ENCODE measurements at places on chromosomes 11 and 22.

- DNase-seq = no peak
Observed at GRCh38 chr11:555227-555779, 5.2 kb downstream of the LMNTD2 start.

DNA sequence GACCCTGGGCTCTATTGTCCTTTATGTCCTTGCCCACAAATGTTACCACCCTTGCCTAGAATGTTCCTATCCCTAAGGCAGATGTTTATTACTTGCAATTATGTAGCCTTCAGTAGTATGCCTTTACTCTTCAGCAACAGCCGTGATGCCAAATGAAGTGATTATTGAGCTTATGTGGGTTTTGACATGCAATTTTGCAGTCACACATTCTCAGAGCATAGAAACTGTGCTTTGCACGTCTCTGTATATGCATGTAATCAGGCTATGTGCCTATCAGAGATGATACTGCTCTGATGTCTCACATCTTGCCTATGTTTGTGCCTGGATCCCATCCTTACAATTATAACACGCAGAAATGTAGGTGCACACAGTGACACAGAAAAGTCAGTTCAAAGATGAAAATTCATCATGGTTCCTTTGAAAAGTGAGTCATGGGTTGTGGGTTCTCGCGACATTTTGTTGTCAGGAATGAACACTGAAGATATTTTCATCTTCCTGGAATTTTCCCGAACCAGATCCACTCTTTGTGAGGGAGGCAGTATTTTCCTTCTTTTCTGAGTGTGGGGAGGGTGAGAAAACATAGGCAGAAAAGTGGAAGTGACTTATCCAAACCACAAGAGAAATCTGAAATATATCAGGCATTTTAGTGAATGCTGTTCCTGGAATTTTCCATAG is 81.1 kb downstream of the BMAL1 start:
- DNase-seq = peak; percentile 24

DNA sequence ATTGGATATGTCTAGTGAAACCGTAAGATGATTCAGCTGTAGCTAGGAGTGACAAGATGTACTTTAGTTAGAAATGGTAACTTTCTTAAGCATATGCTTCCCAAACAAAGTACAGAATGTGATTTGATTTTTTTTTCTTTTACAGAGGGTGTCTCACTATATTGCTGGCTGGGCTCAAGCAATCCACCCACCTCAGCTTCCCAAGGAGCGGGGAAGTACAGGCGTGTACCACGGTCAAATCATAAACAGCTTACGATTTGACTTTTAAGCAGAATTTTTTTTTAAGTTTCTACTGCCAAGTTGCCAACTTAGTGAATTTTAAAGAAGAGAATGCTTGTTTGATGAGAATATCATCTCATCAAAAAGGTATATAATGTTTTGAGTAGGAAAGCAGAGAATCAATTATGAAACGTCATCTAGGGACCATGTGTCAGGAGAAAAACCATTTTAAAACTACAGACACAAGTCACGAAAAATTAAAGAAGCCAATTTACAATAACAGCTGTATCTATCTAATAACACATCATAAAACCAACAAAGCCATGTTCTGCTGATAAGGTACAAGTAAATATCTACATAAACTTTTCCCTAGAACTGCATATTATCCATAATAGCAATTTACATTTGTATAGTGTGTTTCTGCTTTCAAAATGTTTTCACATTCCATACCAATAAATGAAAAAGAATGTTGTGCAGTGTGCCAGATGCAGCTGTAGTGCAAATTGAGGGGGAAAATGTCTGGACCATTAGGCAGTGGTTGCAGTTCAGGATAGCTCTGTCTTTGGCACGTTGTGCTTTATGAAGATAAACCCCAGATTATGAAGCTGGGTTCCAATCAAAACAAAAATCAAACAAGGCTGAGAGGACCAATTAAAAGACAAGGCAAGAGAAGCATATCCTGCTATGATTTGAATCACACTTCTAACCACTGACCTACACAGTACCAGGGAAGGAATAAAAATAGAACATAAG is 33.7 kb upstream of the USP47 start:
- DNase-seq = no peak

DNA sequence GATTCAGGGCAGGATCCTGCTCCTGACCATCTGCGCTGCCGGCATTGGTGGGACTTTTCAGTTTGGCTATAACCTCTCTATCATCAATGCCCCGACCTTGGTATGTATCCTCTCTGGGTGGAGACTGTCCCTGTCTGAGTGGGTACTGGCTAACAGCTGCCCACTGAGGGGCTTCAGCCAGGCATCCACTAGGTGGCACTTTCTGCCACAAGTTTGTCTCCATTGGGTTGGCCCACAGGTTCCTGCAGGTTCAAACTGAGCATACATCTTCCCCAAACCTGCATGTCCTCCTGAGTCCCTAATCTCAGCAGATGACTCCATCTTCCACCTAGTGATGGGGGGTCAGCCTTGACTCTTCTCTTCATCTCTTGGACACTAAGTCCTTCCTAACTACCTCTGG is 4.4 kb downstream of the SLC2A11 start:
- no peak for DNase-seq

DNA sequence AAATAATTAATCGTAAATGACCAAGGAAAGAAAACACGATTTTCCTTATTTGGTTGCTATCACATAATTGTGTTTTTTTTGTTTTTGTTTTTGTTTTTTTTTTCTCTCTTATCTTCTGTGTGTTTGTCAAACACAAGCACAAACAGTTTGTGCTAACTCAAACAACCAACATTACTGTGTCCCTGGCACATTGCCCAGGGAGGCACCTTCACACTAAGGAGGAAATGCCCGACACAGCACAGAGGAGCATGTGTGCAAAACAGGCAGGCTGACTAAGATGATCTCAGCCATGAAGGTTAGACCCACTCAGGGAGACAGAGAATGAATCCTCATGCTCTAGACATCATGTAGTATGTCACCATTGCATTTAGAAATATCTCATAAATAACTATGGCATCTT is 130.1 kb downstream of the SOX6 start:
- no peak for DNase-seq

GRCh38 chr22:25008666-25009065 is 56.1 kb downstream of the KIAA1671 start:
- no peak for DNase-seq

GRCh38 chr11:129041611-129042018 is 98.9 kb upstream of the TP53AIP1 start:
- no peak for DNase-seq

GRCh38 chr22:42944409-42944808 is 70.5 kb downstream of the PACSIN2 start:
- DNase-seq = no peak

DNA sequence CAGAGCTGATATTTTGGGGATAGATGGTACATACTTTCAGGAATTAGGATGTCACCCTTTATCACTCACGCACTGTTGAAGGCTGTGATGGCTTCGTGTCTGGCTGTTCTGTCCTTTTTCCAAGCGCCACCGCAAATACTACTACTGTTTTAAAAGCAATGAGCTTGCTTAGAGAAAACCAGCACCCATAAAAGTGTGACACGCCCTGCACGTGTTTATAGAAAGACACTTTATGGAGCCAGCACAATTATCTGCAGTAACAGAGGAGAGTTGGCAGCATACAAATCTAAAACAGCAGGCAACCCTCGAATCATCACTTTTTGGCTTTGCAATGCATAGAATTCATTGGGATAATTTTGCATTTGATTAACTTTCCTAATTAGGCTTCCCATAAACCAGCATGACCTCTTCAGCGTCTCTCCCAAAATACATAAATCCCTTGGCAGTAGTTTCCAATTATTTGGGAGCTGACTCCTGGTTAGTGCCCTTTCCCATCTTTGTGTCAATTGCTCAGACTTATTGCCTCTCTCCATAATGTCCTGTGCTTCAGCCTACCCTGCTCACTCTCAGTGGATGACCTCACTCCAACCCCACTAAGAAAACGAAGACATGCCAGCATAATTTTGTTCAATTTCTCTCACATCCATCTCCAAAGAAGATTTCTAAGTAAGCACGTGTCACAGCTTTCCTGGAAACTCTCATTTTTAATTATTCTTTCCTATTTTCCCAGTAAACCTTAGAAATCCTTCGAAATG is 118.7 kb upstream of the LARGE1 start:
- no peak for DNase-seq

DNA sequence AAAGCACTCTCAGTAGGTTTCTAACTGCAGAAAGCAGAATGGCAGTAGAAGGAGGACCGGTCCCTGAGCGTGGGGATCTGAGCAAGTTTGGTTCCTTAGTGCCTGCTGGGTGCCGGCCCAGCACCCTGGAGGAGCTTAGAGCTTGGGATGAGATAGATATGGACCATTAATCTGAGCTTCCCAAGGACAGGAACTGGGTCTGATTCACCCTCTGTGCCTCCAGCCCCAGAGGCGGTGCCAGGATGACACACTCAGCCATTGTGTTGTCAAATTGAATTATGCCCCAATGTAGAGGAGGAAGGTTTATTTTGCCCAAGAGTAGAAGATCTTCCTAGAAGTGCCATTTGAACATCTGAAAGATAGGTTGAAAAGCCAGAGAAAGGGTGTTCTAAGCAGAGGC is 4.3 kb downstream of the ZC3H7B start:
- no peak for DNase-seq

DNA sequence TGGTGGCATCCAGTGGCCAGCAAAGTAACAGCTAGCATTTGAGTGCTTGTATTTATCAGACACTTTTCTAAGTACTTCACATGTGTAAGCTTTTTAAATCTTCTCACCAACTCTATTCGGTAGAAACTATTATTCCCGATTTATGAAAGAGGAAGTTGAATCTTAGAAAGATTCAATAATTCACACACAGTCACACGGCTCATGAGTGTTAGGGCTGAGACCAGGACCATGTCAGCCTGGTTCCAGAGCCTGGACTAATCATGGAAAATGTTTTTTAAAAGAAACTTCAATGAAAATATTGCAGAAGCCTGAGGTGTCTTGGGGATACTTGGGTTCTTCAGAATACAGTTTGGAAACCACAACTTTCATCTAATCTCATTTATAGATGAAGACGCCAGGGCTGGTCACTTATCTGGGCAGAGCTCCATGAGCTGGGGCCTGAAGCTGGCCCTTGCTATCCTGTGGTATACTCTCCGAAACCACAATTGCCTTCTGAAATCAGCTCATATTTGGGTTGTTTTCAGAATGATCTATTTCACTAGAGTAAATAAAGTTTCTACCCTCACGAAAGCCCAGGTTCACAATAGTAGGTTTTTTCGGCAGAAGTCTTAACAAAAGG is 4.3 kb upstream of the CRTAM start:
- DNase-seq = no peak

GRCh38 chr11:65366340-65366773 is 11.8 kb downstream of the TIGD3 start:
- DNase-seq = peak; percentile 50

- DNase-seq = no peak
Observed at GRCh38 chr22:46678785-46679700, 58.9 kb downstream of the GRAMD4 start.

DNA sequence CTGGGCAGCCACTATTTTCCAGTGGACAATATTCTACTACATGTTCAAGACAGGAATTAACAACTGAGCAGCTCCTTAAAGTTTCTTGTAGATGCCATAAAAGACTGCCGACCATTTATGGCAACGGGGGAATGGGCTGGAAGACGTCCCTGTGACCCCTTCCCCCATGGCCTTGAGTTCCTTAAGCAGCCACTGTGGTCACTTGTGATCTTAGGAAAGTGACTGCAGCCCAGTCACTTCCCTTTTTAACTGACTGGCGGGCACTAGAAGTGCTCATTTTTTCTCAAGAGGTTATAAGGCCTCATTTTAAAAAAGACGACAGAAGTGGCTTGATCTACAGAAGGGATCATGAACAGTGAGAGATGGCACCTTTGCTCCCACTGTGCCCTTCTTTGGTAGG is 153.2 kb upstream of the NARS2 start:
- no peak for DNase-seq

GRCh38 chr11:78985663-78986062 is 411.0 kb upstream of the NARS2 start:
- DNase-seq = no peak

DNA sequence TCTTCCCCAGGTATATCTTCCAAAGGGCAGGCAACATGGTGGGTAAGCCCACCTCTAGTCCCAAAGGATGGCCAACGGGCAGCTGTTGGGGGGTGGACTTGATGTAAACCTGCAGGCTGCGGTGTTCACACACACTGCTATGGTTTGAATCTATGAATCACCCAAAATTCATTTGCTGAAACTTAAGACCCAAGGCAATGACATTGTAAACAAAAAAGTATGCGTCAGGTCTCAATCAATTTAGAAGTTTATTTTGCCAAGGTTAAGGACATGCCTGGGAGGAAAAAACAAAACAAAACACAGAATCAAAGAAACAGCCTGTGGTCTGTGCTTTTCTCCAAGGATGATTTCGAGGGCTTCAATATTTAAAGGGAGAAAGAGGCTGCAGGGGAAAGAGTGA is 18.3 kb downstream of the RCN1 start:
- no peak for DNase-seq

- no peak for DNase-seq
Observed at GRCh38 chr11:126700768-126701519, 299.6 kb downstream of the KIRREL3 start.

GRCh38 chr11:33685082-33685481 is 15.5 kb downstream of the C11orf91 start:
- no peak for DNase-seq

- DNase-seq = no peak
Observed at GRCh38 chr11:134552749-134553148, 140.7 kb upstream of the B3GAT1 start.

DNA sequence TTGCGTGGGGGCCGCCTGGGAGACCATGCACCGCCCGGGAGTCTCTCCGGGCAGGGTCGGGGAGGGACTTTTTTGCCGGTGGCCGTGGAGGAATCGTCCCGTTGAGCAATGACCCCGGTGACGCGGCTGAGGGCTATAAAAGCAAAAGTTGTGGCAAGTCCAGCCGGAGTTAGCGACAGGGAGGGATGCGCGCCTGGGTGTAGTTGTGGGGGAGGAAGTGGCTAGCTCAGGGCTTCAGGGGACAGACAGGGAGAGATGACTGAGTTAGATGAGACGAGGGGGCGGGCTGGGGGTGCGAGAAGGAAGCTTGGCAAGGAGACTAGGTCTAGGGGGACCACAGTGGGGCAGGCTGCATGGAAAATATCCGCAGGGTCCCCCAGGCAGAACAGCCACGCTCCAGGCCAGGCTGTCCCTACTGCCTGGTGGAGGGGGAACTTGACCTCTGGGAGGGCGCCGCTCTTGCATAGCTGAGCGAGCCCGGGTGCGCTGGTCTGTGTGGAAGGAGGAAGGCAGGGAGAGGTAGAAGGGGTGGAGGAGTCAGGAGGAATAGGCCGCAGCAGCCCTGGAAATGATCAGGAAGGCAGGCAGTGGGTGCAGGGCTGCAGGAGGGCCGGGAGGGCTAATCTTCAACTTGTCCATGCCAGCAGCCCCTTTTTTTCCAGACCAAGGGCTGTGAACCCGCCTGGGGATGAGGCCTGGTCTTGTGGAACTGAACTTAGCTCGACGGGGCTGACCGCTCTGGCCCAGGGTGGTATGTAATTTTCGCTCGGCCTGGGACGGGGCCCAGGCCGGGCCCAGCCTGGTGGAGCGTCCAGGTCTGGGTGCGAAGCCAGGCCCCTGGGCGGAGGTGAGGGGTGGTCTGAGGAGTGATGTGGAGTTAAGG is at the start of gene NEAT1:
NEAT1 (plus strand) TSS at position 166 of the 883 bp plus-strand sequence.
- DNase-seq = peak; percentile 96
